ENCODE measurements at places on chromosomes 11 and 22. TPM values are rescaled to one million over a fixed set of nuclear protein-coding genes. Genes with fewer than 3 reads are reported as not detected.

The SCARF2 gene
- polyA plus RNA-seq = 0.51 TPM

The SLC25A45 gene
- polyA plus RNA-seq = 19.2 TPM

GRCh38 chr11:61757213-61757862, 4.9 kb downstream of the MYRF start:
- no peak overlapping the region for H3K4me3 ChIP-seq
- H3K27me3 ChIP-seq = peaks cover 23% of the 10 kb centered on the region
- DNase-seq = no peak
- H3K27ac ChIP-seq = no peak overlapping the region
- H3K36me3 ChIP-seq = no peaks in the 10 kb centered on the region

- no peaks in the 10 kb centered on the region for H3K27me3 ChIP-seq
- no peak overlapping the region for H3K4me3 ChIP-seq
- no peaks in the 10 kb centered on the region for H3K36me3 ChIP-seq
- H3K4me1 ChIP-seq = peaks cover 47% of the 10 kb centered on the region
- peak overlapping the region; percentile 87 for H3K27ac ChIP-seq
These were observed 3.1 kb upstream of the PTGDR2 start for GRCh38 chr11:60858731-60859464.

GRCh38 chr22:48045369-48045768, 1282.9 kb downstream of the TBC1D22A start:
- H3K4me3 ChIP-seq = no peak overlapping the region
- no peak for DNase-seq
- no peak overlapping the region for H3K27ac ChIP-seq
- no peaks in the 10 kb centered on the region for H3K4me1 ChIP-seq
- H3K36me3 ChIP-seq = no peaks in the 10 kb centered on the region

DNA sequence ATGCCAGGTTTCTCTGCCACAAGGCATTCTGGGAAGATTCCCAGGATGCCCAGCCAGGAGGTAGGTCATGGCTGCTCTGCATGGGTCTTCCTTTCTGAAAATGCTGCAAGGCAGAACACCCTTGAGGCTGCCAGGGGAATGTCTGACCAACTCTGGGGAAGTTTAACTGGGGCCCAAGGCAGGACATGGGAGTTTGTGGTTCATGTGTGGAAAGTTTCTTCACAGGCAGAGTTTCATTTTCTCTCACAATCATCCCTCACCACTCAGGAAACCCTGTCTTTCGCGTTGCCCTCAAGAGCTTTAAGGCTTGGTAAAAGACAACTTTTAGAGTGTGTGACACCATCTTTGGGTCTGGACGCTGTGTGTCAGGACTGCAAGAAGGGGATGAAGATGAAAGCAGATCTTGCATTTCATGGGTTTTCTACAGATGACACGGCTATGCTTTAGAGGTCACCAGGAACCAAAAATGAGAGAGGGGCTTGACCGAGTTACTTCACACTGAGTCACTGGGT, 133.5 kb downstream of the CD44 start:
- no peaks in the 10 kb centered on the region for H3K36me3 ChIP-seq
- H3K27ac ChIP-seq = peak overlapping the region; percentile 93
- H3K27me3 ChIP-seq = no peaks in the 10 kb centered on the region
- peaks cover 50% of the 10 kb centered on the region for H3K4me1 ChIP-seq
- DNase-seq = peak; percentile 10

GRCh38 chr11:111472228-111472627, 40.0 kb downstream of the BTG4 start:
- no peaks in the 10 kb centered on the region for H3K27me3 ChIP-seq
- no peak overlapping the region for H3K4me3 ChIP-seq
- H3K36me3 ChIP-seq = no peaks in the 10 kb centered on the region

DNA sequence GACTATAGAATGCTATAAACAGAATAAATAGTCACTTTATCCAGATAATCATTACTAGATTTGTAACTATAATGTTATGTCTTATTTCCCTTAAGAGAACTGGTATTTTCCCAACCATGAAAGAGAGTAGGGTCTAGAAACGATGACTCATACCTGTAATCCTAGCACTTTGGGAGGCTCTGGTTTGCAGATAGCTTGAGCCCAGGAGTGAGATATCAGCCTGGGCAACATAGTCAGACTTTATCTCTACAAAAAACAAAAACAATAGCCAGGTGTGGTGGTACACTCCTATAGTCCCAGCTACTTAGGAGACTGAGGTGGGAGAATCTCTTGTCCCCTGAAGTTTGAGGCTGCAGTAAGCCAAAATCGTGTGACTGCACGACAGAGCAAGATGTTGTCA, 30.9 kb downstream of the OR52A5 start:
- no peak overlapping the region for H3K27ac ChIP-seq
- no peak for DNase-seq
- peaks cover 10% of the 10 kb centered on the region for H3K27me3 ChIP-seq
- H3K4me1 ChIP-seq = no peaks in the 10 kb centered on the region
- no peaks in the 10 kb centered on the region for H3K36me3 ChIP-seq

DNA sequence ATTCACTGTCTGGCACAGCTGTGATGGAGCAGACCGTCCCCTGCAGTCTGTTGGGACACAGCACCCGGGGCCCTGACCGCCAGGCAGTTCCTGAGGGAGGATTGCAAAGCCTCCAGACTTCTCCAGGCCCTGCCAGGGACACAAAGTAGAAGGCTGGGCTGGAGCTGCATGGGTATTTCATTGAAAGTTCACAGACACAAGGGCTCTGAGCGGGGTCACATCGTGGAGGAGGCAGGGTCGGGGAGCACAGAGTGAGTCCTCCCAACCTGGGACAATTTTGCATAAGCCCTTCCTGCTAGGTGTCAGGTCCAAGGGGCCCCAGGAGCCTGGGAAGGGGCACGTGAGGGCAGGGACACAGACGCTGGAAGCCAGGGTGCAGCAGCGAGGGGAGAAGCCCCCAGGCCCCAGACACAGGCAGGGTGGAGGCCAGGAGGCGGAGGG, 15.7 kb downstream of the IFITM10 start:
- H3K36me3 ChIP-seq = peaks cover 2% of the 10 kb centered on the region
- H3K4me3 ChIP-seq = peak overlapping the region; percentile 67
- H3K27ac ChIP-seq = peak overlapping the region; percentile 61
- DNase-seq = no peak
- H3K4me1 ChIP-seq = peaks cover 45% of the 10 kb centered on the region

The ZNHIT2 gene
- 29.8 TPM for polyA plus RNA-seq

The DDI1 gene
- polyA plus RNA-seq = 0.07 TPM

DNA sequence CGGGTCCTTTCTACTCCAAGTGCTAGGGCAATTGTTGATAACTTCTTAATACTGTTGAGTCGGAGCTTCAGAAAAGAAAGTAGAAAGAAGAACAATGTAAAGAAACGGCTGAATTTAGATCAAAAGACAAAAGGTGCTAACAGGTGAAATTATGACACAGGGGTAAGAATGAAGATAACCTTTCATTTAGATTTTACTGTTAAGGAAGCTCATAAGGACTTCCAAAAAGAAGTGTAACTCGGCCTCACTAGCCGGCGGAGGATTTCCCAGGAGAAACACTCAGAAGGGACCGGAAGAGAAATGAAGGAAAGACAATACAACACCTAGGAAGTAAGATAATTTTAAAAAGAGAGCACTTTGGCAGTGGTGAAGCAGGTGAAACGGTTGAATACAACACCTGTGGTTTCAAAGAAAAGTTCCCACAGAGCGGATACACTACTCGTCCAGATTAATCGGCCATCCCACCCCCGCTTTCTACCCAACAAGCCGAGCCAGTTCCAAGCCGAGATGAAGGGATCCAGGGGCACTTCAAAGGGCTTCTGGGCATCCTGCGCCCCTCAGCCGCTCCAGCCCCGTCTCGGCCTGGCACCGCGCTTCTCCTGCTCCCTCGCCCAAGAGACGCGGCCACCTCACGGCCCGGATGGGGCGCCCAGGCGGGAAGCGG, 737 bp downstream of the PPP2R1B start:
- peak; percentile 4 for DNase-seq
- H3K4me3 ChIP-seq = peak overlapping the region; percentile 98
- H3K36me3 ChIP-seq = peaks cover 5% of the 10 kb centered on the region

DNA sequence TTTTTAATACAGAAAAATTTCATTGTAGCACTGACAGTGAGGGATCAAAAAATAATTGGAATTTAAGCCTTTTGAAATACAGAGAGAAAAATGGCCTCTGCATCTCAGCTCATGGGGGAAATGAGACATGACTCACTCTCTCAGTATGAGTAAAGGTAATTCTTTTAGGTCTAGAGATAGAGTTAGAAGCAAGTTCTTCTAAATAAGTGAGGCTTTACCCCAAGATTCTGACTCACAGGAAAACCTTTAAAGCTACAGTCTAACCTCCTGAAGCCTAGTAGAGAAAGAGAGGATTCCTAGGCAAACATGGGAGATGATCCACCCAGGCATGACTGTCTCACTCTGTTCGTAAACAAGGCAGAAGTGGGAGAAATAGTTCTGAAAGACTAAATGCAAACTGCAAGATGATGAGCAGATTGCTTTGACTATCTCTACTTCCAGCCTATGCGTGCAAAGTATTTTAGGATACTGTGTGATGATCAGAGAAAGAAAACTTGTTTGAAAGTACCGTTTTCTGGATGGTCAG, 1003.3 kb upstream of the CCDC90B start:
- no peak overlapping the region for H3K4me3 ChIP-seq
- DNase-seq = no peak
- H3K27me3 ChIP-seq = no peaks in the 10 kb centered on the region

The TRIM51 gene
- polyA plus RNA-seq = not detected

DNA sequence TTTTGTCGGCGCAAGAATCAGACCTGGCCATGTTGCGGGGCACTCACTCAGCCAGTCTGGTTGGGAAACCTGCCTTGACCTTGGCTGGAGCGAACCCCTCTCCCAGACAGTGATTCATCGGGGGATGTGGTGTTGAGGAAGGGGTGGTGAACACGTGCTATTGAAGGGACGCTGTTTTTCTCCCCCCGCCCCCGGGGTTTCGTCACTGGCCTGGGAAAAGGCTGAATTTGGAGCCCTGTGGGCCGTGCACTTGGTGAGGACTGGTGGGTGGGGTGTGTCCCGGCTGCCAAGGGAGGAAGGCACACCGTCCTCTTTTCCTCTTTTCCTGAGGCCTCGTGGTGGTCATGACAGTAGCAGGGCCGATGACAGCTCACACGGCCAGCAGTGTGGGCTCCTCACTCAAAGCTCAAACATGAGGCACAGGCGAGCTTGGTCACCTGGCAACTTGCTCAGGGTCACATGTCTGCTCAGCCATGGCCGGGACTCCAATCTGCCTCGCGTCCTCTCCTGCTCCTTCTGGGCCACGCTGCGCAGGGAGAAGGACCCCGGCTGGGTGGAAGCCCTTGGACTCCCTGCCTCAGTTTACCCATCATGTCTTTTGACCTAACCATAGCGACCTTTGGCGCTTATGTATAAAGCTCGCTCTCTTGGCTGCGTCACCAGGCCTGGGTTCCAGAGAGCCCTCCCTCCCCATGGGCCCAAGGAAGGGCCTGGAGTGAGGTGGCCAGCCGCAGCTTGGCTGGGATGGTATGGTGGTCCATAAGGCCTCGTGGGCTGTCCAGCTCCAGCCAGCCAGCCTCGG, 49.4 kb downstream of the SMIM38 start:
- peaks cover 5% of the 10 kb centered on the region for H3K27me3 ChIP-seq
- DNase-seq = no peak
- H3K36me3 ChIP-seq = peaks cover 5% of the 10 kb centered on the region
- no peak overlapping the region for H3K27ac ChIP-seq

The CTNND1 gene
- polyA plus RNA-seq = 1.5 TPM

DNA sequence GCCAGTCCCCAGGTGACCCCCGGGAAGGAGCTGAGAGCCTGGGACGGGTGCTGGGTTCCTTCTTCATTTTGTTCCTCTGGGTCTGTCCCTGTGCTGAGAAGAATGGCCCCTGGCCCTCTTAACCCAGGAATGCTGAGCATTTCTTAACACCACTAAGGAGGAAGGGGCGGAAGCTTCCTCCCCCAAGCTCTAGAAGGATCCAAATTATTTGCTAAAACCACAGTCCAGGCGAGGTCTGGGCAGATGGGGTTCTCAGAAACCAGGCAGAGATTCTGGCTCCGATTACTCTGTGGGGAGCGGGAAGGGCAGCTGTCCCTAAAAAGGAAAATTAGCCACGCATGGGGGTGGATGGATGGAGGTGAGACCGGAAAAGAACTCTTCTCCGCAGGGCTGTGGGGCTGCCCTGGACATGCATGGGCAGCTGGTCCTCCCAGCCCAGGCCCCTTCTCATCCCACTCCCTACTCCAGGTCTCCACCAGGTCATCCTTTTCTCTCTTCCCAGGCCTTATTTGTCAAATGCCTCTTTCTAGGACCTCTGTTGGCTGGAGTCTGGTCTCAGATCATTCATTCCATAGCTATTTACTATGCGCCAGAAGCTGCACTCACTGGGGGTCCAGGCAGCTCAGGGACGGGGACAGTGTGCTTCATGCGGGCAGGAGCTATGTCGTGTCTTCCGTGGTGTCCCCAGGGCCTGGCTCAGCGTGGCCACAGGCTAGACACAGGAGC, 45.0 kb upstream of the MYH9 start:
- DNase-seq = no peak
- H3K27ac ChIP-seq = peak overlapping the region; percentile 11
- H3K4me1 ChIP-seq = peaks cover 33% of the 10 kb centered on the region
- no peaks in the 10 kb centered on the region for H3K36me3 ChIP-seq
- no peaks in the 10 kb centered on the region for H3K27me3 ChIP-seq
- H3K4me3 ChIP-seq = no peak overlapping the region

The OR52J3 gene
- not detected for polyA plus RNA-seq

GRCh38 chr22:43819421-43819921, 7.4 kb upstream of the EFCAB6 start:
- H3K36me3 ChIP-seq = peaks cover 4% of the 10 kb centered on the region
- peaks cover 1% of the 10 kb centered on the region for H3K27me3 ChIP-seq

The CHRM4 gene
- polyA plus RNA-seq = not detected

The POU2F3 gene
- not detected for polyA plus RNA-seq

DNA sequence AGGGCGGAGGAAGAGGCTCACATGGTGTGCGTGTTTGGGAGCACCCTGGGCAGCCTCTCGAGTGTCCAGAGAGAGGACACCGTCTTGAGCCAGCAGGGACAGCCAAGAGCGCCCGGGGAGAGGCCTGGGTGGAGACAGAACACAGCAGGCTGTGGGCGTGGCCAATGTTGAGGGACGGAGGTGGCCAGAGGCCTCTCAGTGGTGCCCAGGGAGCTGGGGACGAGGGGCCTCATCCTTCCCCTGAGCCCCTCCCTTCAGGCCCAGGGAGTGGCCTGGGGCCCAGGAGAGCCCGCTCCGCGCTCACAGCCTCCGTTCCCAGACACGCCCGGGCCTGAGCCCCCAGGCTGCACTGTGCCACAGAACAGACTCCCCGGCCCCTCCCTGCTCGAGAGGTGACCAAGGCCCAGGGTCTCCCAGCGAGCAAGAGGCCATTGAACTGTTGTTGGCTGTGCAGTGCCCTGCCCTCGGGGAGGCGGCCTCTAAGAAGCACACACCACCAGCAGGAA, 48.4 kb downstream of the CDKN1C start:
- H3K36me3 ChIP-seq = no peaks in the 10 kb centered on the region
- H3K4me1 ChIP-seq = peaks cover 1% of the 10 kb centered on the region
- no peak overlapping the region for H3K27ac ChIP-seq

DNA sequence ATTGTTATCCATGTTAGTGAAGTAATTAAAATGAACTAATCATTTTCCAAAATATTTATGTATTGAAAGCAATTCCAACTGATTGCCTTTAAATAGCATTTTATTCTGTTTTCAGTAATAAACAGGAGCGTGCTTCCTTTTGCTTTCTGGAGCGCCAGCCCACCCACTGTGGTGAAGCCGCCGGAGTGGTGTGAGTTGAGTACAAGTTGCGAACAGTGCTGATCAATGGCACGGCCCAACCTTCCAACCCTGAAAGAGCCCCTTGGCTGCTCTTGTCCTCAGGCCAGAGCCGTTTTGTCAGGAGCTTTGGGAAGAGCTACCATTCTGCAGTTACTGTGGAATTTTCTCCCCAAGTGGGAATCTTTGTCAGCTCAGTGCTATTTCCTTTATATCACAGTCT, 42.8 kb downstream of the NTM start:
- no peaks in the 10 kb centered on the region for H3K4me1 ChIP-seq
- H3K27me3 ChIP-seq = no peaks in the 10 kb centered on the region
- no peak for DNase-seq
- H3K36me3 ChIP-seq = no peaks in the 10 kb centered on the region
- H3K27ac ChIP-seq = no peak overlapping the region
- no peak overlapping the region for H3K4me3 ChIP-seq

GRCh38 chr11:128948583-128948982, 5.9 kb upstream of the TP53AIP1 start:
- H3K27me3 ChIP-seq = peaks cover 5% of the 10 kb centered on the region
- H3K27ac ChIP-seq = no peak overlapping the region
- no peaks in the 10 kb centered on the region for H3K4me1 ChIP-seq
